ENCODE measurements at places on chromosomes 4 and X.

DNA sequence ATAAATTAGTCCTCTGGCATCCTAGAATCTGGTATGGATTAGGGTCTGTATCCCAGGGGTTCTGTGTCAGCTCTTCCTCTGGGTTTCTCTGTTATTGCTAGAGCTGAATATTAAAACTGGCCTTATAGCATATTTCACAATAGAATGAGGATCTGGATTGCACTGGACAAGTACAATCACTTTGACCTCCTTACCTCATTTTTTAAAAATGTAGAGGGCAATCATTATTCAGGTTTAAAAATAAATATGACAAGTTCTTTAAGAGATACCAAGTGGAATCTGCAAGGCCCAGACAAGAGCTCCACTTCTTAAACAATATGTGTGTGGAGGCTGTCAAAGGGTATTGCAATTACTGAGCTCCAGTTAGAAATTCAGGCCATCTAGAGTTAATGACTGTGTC is 1.4 kb downstream of the PALLD start:
- no peak for DNase-seq

- DNase-seq: no peak
Measured at GRCh38 chrX:107716816-107717700, 58.5 kb downstream of the TSC22D3 start.

DNA sequence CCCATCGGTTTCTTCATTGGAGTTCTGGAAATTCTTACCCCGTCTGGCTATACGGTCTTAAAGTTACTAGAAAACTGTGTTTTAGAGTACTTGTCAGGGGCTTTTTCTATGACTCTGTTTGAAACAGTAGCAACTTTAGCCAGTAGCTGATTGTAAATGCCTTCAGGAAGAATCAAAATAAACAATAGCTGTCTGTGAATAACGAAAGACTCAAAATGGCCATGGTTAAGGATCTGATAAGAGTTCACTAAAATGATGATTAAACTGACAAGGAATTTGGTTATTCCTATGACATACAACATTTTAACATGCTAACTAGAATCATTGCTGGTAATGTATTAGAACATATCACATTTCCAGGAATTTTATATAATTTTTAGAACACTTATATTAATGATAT is 191.0 kb downstream of the EVC2 start:
- DNase-seq: no peak

GRCh38 chr4:127888559-127888958 is 7.9 kb downstream of the PLK4 start:
- no peak for DNase-seq

Measured in NCI-H2029 (cell line).